ENCODE measurements at places on chromosomes 6 and 20.
A peak's percentile ranks its signal among the peaks of the same experiment; 100 is the strongest.

DNA sequence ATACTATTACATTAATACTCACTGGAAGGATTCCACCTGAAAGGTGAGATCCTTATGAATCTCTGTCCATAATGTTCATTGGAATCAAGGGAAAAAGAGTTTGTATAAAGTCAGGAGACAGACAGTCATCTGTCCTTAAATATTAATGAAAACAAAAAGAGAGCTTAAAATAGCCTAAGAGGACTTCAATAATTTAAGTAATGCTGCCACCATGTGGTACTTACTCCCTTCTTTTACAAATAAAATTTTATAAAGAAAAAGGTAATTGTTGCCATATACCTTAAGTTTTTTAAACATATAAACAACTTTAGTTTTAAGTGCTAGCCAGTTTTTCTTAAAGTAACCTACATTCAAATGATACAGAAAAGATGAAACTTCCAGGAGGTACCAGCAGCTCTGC lies 5.1 kb downstream of the BLOC1S5 start:
- DNase-seq, result no peak

- DNase-seq, result no peak
These were observed 534.4 kb upstream of the CHD6 start for GRCh38 chr20:42152575-42152974.

GRCh38 chr20:60144404-60144803 lies 186.2 kb downstream of the CDH26 start:
- no peak for DNase-seq

DNA sequence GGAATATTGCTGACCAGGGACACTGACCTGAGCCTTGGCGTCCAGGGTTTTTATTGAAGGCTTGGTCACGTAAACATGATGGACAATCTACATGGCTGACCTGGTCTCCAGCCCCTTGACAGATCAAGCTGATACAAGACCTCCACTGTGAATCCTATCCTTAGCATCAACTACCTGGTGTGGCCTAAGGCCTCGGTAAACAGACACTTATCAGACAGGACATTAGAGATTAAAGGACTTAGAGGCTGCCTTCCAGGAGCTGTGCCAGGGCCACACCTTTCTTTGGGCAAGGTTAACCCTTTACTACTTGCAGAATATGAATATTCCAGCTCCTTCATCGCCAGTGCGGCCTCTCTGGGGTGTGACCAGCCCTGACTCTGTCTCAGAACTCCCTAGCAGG lies 104.9 kb upstream of the FOXA2 start:
- DNase-seq, result no peak

DNA sequence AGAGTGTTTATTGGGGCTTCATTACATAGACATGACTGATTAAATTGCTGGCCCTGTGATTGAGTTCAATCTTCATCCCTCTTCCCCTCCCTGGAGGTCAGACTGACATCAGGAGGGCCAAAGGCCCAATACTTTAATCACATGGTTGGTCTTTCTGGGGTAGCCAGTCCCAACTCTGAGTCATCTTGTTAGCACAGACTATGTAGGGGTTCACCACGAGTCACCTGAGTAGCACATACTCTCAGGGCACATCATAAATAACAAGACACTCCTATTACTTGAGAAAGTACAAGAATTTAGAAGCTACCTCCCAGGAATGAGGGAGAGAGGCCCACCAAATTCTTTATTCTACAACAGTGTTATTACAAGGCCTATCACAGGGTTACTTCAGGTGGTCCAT lies 11.3 kb downstream of the GINS1 start:
- no peak for DNase-seq

GRCh38 chr6:159988983-159989454 lies 20.1 kb downstream of the IGF2R start:
- peak; percentile 25 for DNase-seq

DNA sequence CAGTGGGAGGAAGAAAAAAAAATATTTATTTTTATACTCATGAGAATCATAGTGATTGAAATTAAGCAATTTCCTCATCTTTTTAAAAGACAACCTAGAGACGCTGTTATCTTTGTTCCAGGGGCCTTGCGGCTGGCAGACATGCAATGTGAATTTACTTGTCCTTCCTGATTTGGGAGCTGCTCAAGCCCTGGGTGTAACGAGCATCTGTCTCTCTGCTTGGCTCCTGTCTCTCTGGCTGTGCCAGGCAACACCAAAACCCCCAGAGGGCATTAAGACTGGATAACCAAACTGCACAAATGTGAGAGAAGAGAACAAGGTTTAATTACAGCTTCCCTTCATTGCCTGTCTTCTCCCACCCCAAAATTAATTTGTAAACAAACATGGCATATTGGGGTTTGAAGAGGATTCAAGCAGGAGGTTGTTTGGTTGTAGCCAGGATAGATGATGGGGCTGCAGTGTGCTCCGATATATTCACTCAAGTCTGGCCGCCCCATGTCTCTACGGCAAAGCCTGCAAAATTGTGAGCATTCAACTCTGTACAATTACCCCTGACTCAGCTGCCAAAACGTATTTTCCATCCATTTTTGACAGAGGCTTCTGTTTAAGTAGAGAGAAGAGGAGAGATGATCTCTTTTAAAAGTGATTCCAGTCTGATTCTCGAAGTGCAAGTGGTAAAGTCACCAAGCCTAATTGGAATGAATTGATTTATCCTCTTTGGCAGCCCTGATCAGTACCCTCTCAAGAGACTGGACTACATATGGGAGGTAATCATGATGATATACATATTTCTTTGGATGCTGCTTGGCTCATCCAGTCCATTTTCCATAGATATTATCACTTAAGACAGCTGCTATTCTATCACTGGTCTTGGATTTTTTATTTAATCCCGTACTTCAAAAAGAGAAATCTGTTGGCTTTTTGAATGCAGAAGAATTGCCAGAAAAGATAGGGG lies 170.2 kb downstream of the SLC24A3 start:
- no peak for DNase-seq

DNA sequence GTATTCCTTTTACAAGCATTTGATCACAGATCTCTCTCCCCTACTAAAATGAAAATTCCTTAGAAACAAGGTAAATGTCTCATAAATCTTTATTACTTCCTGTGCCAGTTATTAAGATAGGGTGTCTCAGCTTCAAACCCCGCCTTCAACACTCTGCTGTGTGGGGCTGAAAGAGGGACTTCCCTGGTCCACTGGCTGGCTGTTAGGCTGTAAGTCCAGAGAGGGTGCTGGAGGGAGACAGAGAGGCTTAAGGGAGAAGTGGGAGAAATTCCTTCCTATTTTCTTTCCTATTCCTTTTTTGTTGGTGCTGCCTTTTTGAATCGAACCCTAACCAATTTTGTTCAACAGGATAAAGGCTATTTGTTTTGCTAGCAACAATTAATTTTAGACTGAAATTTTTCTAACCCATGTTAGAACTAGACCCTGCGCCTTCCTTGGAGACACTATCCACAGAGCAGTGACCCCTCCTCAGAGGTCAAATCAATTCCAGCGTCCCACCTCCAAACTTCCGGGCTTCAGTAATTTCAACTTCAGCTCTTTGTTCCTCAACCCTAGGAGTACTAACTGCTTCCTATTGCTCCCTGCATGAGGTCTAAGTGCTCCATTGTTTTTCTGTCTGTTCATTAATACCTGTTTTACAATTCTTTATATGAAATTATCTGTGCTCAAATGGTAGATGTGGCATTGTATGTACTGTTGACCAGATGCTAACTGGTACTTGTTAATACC lies 207.5 kb upstream of the OPRM1 start:
- no peak for DNase-seq

DNA sequence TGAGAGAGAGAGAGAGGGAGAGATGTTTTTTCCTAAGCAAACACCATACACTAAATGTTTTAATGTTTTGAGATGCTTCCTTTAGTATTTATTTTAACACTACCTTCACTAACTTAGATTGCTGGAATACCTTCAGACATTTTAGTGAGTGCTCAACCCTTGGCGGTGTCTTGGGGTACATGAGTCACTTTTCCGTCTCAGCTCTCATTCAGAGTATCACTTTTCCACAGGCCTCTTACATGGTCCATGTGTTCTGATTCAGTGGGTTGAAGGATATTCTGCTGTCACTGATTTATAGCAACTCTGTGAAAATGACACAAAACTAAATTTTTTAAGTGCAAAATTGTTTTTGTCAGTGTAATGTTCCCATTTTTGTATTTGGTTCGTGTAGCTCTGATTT lies 217.9 kb downstream of the CLVS2 start:
- DNase-seq, result no peak
